ENCODE measurements at places on chromosomes 11 and 22.

DNA sequence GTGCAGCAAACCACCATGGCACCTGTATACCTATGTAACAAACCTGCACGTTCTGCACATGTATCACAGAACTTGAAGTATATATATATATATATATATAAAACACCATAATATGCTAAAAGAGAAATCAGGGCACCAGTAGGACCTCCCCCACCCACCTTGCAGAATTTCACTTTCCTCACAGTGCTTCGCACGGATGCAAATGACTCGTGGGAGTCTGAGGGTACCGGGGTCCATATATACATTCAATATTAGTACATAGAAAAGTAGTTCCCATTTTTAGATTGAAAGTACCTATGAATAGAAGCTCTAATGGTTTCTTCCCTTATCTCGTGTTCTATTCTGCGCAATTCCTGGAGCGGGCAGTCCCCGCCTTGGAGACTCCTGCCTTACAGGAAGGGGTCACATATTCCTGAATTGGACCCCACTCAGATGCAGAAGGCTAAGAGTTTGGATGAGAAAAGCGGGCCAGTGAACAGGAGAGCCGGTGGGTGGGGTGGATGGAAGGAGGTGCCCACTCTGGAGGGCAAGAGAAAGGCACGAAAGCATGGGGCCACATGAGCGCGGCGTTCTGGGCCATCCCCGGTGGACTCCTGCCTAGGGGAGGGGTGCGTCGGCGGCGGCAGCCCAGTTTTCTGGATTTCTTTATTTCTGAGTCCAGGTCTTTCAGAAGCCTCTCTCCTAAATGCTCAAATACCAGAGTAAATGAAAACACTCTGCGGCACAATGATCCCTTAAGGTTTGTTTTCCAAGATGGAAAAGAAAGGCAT is 136.3 kb downstream of the ETS1 start:
- no peak for DNase-seq

DNA sequence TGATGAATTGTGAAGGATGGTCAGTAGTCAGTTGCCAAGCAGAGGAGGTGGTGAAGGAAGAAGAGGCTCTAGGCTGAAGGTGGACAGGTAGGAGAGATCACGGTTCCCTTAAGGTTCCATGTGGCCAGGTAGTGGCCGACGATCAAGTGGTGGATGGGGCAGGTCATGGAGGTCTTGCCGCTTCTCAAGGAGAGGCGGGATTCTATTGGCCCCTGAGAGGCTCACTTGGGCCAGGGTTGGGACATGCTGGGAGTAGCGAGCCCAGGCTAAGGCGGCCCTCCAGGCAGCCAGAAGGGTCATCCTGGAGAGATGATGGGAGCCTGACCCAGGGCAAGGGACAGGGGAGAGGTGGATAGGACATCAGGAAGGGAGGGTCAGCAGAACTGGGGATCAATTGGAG is 20.9 kb upstream of the TMPRSS4 start:
- no peak for DNase-seq

GRCh38 chr11:22466809-22467208 is 128.6 kb downstream of the SLC17A6 start:
- no peak for DNase-seq

DNA sequence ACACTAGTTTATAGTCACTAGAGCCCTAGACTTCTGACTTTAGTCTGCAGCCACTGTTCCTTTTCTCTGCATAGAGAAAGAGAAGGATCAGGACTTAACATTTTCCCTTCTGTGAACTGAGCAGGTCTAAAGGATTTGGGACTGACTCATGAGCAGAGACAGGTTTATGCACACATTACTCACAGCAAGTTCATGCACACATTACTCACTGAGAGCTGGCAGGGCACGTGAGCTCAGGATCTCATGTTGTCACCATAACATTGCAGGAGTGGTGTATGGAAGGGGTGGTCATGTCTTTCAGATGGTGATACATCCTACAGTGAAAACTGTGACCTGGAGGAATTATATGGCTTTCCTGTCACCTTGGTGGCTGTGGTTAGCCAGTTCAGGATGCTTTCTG is 56.4 kb downstream of the CEP164 start:
- DNase-seq, result no peak

Data from heart left ventricle (tissue), 16 donors.